ENCODE measurements at places on chromosomes 11 and 22.
A peak's percentile ranks its signal among the peaks of the same experiment; 100 is the strongest.

GRCh38 chr22:36395915-36396314 is 8.1 kb upstream of the MYH9 start:
- no peak for DNase-seq

GRCh38 chr11:132785878-132786277 is 746.4 kb downstream of the OPCML start:
- DNase-seq = no peak

DNA sequence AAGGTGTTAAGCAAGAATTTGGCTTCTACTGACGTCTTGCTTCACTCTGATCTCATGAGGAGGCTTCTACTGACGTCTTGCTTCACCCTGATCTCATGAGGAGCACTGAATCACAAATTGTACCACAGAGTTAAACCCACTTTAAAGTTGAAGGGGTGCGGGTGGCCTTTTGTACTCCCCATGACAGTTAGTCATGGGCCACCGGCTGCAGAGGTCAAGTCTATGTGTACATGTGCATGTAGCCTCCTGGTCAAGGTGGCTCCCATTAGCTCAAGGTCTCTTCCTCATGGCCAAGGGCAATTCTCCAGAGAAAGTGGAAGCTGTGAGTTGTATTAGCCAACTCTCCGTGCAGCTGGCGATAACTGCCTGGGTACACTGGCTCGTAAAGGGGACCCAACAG is 23.1 kb upstream of the FZD4 start:
- no peak for DNase-seq

GRCh38 chr11:41842673-41843072 is 383.2 kb upstream of the LRRC4C start:
- no peak for DNase-seq

DNA sequence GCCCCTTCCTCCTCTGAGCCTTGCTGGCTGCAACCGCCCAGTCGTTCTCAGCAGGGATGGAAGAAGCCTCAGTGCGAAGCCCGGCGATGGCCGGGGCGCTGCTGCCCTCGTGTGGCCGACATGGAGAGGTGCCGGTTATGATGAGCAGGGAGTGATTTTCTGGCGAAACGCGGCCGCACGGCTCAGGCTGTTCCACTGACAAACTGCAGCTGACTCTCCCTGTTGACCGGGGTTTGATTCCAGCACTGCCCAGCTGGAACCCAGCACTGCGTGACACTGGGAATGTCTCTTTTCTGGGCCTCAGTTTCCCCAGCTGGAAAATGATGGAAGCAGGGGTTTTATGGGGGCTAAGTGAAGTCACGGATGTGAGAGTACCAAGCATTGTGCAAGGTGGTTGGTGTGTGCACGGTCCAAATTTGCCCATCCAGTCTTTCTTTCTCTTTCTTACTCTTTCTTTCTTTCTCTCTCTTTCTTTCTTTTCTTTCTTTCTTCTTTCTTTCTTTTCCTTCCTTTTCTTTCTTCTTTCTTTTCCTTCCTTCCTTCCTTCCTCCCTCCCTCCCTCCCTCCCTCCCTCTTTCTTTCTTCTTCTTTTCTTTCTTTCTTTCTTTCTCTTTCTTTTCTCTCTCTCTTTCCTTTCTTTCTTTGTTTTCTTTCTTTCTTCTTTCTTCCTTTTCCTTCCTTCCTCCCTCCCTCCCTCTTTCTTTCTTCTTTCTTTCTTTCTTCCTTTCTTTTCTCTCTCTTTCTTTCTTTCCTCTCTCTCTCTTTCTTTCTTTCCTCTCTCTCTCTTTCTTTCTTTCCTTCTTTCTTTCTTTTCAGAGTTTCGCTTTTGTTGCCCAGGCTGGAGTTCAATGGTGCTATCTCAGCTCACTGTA is 25.8 kb upstream of the MPPED1 start:
- DNase-seq = peak; percentile 65

- no peak for DNase-seq
Measured at GRCh38 chr11:2205214-2205720, 33.7 kb upstream of the TH start.

- no peak for DNase-seq
Measured at GRCh38 chr22:19523240-19524169, 705 bp downstream of the CLDN5 start.

GRCh38 chr11:65814986-65815565 is 18.7 kb upstream of the SNX32 start:
- DNase-seq = no peak

GRCh38 chr11:131662317-131662972 is 292.0 kb downstream of the NTM start:
- DNase-seq = no peak

DNA sequence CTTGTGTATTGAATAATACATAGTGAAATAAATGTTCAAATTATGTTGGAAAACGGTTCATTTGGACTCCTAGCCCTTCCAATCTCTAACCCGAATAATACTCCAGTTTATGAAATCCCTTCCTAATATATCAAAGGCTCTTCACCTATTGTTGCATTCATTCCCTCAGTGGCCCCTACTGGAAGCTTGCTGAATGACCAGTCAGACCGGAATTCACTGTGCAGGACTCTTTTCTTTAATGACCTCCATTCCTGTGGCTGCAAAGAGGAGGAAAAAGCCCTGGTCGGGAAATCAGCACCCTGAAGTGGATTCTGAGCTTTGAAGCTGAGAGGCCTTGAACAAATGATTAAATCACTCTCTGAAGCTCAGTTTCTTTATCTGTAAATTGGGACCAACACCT is 19.1 kb upstream of the RCN1 start:
- no peak for DNase-seq
